Chondrocyte (in vitro differentiated cells): ENCODE measurements at places on chromosomes 1 and 21. TPM values are rescaled to one million over a fixed set of nuclear protein-coding genes. Genes with fewer than 3 reads are reported as not detected.

DNA sequence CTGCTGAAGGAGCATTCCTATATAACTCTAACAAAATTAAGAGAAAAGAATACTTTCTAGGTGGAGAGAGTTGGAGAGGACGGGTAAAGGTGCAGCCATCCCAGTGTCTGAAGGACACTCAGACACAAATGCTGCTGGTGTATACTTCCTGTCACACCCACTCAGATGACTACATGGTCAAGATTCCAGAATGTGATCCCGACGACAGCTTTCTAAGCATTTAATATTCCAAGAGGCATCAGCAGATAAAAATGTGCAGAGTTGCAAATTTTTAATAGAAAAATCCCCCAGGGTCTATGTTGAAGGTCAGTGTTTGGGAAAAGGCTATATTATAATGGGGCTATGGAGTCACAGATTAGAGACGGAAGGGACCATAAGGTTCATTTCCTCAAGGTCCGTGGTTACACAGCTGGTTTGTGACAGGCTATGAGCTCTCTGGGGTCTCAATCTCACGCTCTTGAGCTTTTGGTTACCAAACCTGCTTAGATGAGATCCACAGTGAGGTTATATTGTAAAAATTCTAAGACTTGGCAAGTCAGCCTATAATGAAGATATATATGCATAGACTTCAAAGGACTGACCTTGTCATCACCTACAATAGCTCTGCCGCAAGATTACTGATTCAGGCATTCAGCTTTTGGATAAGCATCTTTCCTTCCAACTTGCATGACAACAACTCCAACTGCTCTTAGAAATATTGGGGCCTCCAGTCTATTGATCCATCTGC is 35.1 kb downstream of the ZNF281 start:
- no peaks in the 10 kb centered on the region for H3K27me3 ChIP-seq
- peak overlapping the region; percentile 69 for H3K4me3 ChIP-seq
- peak overlapping the region; percentile 83 for H3K27ac ChIP-seq
- peaks cover 83% of the 10 kb centered on the region for H3K4me1 ChIP-seq

GREM2 gene
- 0.05 to 0.53 TPM (median 0.13 TPM) in 3 replicates for total RNA-seq

DNA sequence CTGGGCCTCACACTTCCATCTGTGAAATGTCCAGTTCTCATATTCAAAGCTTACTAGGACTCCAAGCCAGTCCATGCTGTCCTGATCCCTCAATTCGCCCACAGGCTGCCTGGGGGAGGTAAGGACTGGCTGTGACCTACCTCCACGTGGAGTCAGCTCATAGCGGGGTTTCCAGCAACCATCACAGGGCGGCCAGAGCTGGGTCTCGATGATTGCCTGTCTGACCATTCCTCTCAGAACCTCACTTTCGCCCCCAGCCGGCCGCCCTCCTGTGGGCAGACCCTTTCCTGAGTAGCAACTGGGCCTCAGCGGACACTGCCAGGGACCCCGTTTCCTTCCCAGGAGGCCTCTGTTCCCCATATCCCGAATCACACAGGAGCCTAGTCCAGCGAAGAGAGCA is 3.4 kb upstream of the RUNX3 start:
- no peak overlapping the region for H3K4me3 ChIP-seq
- peaks cover 6% of the 10 kb centered on the region for H3K4me1 ChIP-seq
- H3K36me3 ChIP-seq, result no peaks in the 10 kb centered on the region
- no peak for DNase-seq

WNT4 gene
- 0.05 to 0.46 TPM (median 0.08 TPM) in 3 replicates for total RNA-seq

DNA sequence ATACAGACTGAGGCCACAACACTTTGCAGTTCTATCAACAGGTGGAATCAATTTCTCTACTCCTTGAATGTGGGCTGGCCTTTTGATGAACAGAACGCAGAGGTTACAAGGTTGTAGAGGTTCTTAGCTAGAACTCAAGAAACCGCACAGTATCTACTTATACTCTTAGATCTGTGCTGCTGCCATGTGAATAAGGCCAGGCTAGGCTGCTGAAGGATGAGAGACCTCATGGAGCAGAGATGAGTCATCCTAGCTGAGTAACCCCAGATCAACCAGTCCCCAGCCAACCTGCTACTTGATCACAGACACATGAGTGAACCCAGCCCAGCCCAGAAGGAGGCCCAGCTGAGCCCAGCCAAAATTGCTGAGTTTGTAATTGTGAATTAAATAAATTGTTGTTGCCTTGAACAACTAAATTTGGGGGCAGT is 35.3 kb upstream of the BCAR3 start:
- DNase-seq, result no peak
- no peaks in the 10 kb centered on the region for H3K27me3 ChIP-seq
- H3K36me3 ChIP-seq, result peaks cover 1% of the 10 kb centered on the region
- peaks cover 9% of the 10 kb centered on the region for H3K4me1 ChIP-seq
- no peak overlapping the region for H3K27ac ChIP-seq

DNA sequence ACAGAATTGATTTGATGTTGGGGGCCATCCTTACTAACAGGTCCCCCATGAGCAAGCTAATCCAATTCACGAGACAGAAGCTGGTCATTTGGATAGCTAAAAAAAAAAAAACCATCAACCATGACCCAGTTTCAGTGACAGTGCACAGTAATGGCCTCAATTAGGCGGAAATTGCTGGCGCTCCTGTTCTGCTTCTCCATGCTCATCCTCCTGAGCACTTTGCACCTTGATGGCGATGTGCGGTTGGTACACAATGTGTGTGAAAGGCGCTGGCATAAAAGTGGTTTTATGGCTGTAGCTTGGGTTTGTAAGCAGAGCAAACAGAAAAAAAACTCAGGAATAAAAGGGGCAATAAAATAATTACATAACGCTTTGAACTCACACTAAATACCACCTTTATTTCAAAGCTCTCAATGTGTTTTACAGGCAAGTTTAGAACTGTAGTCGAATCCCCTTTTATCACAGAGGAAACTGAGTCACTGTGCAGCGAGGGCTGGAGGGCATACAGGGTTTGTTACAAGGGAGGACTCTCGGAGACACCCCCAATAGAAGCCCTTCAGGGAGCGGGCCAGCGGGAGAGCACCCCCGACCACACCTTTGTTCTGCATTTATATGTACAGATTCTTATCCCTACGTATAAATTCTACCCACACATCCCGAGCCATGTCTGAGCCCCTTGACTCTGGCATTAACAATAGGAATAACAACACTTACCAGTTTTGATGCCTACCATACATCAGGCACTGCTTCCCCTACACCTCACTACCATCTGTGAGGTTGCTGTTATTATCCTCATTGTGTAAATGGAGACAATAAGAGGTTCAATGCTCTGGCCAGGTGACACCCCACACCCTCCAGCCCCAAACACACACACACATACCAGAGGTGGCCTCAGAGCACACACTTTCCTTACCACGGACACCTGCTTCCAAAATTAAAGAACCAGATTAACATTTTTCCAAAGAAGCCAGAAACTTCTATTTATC is 213.5 kb upstream of the IRF2BP2 start:
- DNase-seq, result no peak
- no peaks in the 10 kb centered on the region for H3K36me3 ChIP-seq
- no peak overlapping the region for H3K4me3 ChIP-seq
- H3K27ac ChIP-seq, result no peak overlapping the region
- H3K4me1 ChIP-seq, result no peaks in the 10 kb centered on the region
- peaks cover 3% of the 10 kb centered on the region for H3K27me3 ChIP-seq

IGSF21 gene
- total RNA-seq, result not detected in 3 replicates

GRCh38 chr1:228148935-228149405 is 760 bp upstream of the GJC2 start:
- no peak for DNase-seq
- H3K27me3 ChIP-seq, result no peaks in the 10 kb centered on the region
- no peak overlapping the region for H3K4me3 ChIP-seq
- H3K36me3 ChIP-seq, result no peaks in the 10 kb centered on the region

CYP4Z1 gene
- not detected in 3 replicates for total RNA-seq

DNA sequence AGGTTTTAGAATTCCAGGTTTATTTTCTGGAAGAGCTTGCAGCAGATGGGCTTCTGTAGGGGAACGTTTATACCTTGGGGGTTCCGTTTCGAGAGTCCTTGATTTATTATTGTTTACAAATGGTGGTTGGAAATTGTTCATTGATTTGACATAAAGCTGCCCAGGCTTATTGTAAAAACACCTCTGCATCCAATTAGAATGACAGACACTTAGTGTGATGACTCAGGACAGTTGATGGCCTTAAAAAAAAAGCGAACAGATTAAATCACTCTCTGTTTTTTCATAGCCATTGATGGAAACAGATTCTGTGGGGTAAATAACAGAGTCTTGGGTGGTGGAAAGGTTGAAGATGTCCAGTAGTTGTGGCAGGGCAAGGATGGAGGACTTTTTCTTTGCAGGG is 35.4 kb downstream of the GALNT2 start:
- peak overlapping the region; percentile 78 for H3K27ac ChIP-seq
- no peak overlapping the region for H3K4me3 ChIP-seq
- DNase-seq, result no peak
- H3K36me3 ChIP-seq, result no peaks in the 10 kb centered on the region
- peaks cover 72% of the 10 kb centered on the region for H3K4me1 ChIP-seq

GRCh38 chr21:15592271-15592860 is 137.4 kb upstream of the USP25 start:
- no peak overlapping the region for H3K4me3 ChIP-seq
- no peak overlapping the region for H3K27ac ChIP-seq
- H3K27me3 ChIP-seq, result peaks cover 16% of the 10 kb centered on the region
- H3K4me1 ChIP-seq, result no peaks in the 10 kb centered on the region
- H3K36me3 ChIP-seq, result peaks cover 4% of the 10 kb centered on the region

TMPRSS15 gene
- total RNA-seq, result 0.97 TPM in 1 of 3 replicates, not detected in the others

ANXA9 gene
- total RNA-seq, result 0.54 TPM in 1 of 3 replicates, not detected in the others

DNA sequence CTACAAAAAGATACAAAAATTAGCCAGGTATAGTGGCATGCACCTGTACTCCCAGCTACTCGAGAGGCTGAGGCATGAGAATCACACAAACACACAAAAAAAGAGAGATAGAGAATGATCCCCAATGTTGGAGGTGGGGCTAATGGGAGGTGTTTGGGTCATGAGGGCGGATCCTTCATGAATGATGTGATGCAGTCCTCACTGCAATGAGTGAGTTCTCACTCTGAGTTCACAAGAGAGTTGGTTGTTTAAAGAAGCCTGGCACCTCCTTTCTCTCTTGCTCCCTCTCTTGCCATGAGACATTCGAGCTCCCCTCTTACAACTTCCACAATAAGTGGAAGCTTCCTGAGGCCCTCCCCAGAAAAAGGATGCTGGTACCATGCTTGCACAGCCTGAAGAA is 17.3 kb downstream of the KCNT2 start:
- no peaks in the 10 kb centered on the region for H3K27me3 ChIP-seq
- no peaks in the 10 kb centered on the region for H3K4me1 ChIP-seq
- H3K27ac ChIP-seq, result no peak overlapping the region
- H3K36me3 ChIP-seq, result no peaks in the 10 kb centered on the region
